Pancreas (tissue), 10 donors: ENCODE measurements at places on chromosomes 2 and 18. TPM values are rescaled to one million over a fixed set of nuclear protein-coding genes. Genes with fewer than 3 reads are reported as not detected.

BCL2L11 gene
- total RNA-seq: 10.2 TPM

TMEM182 gene
- 1.8 TPM for total RNA-seq

RFTN2 gene
- total RNA-seq: 7.6 TPM

AOX1 gene
- total RNA-seq: 181 TPM

ABCB11 gene
- not detected for total RNA-seq

SIX3 gene
- 0.28 TPM for total RNA-seq

DCC gene
- total RNA-seq: 0.20 TPM

MBD2 gene
- 59.5 TPM for total RNA-seq

KCTD1 gene
- total RNA-seq: 9.4 TPM

CHPF gene
- total RNA-seq: 65.7 TPM

FRZB gene
- 2.2 TPM for total RNA-seq

UGT1A3 gene
- total RNA-seq: not detected

EPHA4 gene
- total RNA-seq: 1.5 TPM

GREB1 gene
- 3.5 TPM for total RNA-seq

UGT1A4 gene
- not detected for total RNA-seq

TRIM43 gene
- not detected for total RNA-seq

VWA3B gene
- not detected for total RNA-seq

BMP10 gene
- total RNA-seq: not detected

POTEI gene
- total RNA-seq: 0.09 TPM

EHD3 gene
- 0.79 TPM for total RNA-seq

CD226 gene
- total RNA-seq: 0.92 TPM

ANKRD30BL gene
- total RNA-seq: not detected

CAPN14 gene
- total RNA-seq: not detected
